ENCODE measurements at places on chromosomes 4 and X.

- no peak for DNase-seq
Observed at GRCh38 chr4:911871-912490, 20.1 kb downstream of the GAK start.

DNA sequence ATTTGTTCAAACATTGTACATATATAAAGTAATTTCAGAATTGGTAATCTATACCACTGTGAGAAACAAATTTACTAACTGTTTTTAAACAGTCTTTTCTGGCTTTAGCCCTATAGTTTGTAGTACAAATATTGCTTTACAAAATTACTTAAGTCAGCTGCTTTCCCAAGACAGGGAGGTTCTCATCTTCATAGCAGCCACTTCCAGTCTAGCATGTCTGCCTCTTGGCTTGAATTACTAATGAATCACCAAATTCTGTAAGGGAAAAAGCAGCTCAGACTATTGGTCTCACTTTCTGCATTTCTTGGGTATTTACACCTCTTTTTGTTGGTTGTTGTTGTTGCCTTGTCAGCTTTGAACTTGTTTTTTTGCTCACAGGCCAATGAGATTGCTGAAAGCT is 187.2 kb downstream of the NPFFR2 start:
- DNase-seq = no peak

GRCh38 chr4:102772738-102773340 is 12.1 kb upstream of the MANBA start:
- DNase-seq = no peak

DNA sequence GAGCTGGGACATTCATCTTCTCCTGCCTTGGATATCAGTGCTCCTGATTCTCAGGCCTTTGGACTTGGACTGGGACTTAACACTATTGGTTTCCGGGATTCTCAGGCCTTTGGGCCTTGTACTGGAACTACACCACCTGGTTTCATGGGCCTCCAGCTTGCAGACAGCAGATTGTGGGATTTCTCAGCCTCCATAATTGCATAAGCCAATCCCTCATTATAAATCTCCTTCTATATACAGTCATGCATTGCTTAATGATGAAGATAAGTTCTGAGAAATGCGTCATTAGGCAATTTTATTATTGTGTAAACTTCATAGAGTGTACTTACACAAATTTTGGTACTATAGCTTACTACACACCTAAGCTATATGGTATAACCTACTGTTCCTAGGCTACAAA is 8.9 kb upstream of the CCNG2 start:
- no peak for DNase-seq

DNA sequence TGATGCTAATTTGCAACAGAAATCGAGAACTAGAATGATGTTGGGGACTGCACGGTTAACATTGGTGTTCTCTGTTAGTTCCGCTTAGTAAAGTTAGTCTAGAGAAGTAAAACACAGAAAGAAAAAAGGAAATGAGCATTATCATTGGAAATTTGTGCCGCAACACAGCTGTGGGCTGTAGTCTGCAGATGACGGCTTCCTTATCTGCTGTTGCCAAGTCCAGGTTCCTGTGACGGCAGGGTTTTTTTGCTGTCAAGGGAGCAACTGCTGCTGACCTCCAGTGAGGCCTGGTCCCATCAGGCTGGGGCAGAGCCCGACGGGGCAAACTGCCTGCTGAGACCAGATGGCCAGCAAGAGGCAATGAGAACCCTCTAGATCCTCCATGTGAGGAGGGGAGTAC is 38.9 kb upstream of the PHEX start:
- no peak for DNase-seq

GRCh38 chr4:38004062-38004461 is 43.9 kb downstream of the PTTG2 start:
- DNase-seq = no peak

GRCh38 chr4:2593003-2593402 is 56.6 kb downstream of the FAM193A start:
- DNase-seq = no peak

- no peak for DNase-seq
Observed at GRCh38 chrX:76454456-76454927, 27.0 kb downstream of the MAGEE1 start.

DNA sequence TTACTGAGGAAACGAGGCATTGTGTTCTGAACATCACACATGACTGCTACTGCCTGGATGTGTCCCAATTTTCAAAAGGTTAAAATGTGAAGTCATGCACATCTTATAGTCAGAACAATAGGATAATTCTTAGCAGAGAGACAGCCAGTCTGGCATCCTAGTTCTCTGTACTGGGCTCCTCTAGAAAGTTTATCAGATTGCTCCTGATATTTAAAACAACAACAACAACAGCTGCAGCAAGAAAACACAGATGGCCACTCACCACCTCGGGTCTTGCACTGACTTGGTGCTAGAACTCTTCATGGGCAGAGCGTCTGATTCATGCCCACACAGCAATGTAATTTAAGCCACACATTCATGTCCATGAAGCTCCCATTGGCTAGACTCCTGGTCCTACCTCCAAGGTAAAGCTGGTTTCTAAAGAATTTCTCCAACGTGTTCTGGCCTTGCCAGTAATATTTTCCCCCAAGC is 33.3 kb upstream of the SLC2A9 start:
- DNase-seq = no peak

DNA sequence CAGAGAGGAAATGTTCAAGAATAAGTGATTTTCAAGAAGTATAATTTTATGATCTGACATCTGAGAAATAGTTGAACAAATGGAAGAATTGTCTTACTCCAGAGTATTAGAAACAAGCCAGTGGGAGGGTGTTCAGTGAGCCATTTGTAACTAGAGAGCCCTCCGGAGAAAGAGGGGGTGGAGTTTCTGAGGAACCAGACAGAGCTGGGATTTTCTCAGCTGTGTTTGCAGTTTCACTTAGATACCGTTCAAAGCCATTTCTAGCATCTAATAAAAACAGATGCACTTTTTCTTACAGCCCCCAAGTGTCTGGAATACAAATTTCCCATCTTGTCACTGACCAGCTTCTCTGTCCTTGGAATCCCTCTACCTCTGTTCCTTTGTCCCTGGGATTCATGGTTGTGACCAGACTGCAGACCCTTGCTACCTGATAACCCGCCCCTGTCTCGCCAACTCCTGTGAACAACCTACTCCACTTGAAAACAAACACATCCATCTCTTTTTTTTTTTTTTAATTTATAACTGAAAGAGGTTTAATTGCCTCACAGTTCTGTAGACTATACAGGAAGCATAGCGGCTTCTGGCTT is 132.8 kb upstream of the KLF3 start:
- no peak for DNase-seq

DNA sequence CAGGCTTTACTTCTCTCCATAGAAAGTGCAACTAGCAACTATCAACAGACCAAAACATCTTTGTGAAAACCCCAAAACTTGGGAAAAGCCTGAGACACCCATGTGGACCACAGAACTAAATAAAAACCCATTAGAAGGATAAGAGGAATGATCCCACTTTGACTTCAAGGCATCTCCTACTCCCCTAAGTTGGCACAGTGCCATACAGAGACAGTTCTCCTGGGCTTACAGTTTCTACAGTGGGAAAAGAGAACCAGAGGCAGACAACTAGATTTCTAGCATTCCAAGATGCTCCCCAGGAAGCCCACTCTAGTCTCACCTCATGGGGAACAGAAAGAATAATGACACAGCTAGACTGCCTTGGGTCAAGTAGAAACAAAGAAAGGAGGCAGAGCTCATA is 20.4 kb downstream of the TMLHE start:
- DNase-seq = no peak

DNA sequence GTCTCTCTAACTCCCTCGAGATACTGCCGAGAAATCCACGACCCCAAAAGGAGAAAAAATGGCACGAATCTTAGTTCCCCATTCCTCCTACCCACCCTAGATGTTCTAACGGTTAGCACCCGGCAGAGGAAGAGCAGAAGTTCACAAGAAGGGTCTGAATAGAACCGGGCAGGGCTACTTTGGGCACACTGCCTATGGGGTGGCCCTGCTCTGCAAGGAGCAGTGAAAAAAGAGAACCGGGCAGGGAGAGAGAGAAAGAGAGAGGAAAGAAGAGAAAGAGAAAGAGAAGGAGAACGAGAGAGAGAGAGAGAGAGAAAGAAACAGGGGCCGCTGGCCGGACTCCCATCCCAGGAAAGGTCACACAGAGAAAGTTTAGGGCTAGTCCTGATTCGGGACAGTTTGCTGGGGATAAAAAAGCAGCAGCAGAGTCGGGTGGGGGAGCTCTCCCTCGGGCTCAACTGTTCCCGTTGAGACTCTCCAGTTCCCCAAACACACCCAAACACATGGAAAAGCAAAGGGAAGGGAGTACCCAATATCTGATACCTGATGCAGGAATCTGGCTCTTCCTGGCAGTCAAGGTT is 468 bp downstream of the GLA start:
- DNase-seq = no peak

GRCh38 chrX:135389243-135389642 is 32.5 kb upstream of the SMIM10L2A start:
- DNase-seq = no peak

GRCh38 chr4:15740764-15741404 is 37.2 kb upstream of the CD38 start:
- DNase-seq = no peak

- no peak for DNase-seq
Observed at GRCh38 chr4:80370635-80371034, 35.1 kb downstream of the CFAP299 start.

DNA sequence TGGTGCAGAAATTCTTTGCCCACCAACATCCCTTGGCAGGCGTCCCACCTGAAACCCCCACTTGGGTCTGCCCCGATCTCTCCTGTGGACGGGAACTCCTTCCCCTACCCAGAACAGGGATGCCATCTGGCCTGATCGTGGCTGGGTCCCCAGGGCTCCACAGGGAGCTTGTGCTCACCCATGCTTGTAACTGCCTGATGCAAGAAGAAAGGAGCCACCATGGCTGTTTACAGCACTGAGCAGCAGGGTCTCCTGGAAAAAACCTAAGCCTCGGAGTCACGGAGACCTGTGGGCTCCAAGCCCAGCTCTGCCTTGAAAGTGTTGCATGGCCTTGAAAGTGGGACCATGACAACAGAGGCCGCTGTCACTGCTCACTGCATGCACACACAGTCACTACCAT is 101.5 kb upstream of the AFAP1 start:
- no peak for DNase-seq

DNA sequence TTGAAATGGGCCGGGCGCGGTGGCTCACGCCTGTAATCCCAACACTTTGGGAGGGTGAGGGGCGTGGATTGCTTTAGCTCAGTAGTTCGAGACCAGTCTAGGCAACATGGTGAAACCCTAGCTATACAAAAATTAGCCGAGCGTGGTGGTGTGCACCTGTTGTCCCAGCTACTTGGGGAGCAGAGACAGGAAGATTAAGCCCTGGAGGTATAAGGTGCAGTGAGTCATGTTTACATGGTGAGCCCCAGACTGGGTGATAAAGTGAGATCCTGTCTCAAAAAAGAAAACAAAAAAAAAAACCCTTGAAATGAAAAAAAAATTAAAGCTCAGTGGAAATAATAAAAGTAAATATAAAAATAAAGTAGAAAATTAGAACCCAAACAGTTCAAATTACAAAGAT is 6.9 kb upstream of the XAGE2 start:
- DNase-seq = no peak

DNA sequence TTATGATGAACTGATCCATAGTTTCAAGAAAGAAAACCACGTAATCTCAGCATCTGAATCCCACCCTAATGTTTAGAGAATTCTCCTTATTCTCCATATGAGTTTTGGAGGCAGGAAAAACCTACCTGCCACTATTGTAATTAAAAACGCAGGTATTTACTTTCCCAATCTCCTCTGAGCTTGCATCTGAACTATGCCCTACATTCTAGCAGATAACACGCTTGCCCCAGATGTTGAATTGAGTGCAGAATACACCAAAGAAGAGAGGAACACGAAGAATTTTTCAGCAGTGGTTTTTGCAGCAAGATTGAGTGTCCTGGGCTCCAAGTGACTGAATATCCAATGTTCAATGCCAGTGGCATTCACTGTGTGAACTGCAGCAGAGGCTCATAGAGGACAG is 182.4 kb downstream of the COX18 start:
- no peak for DNase-seq

- DNase-seq = no peak
Observed at GRCh38 chrX:122248681-122249080, 935.4 kb upstream of the GRIA3 start.

DNA sequence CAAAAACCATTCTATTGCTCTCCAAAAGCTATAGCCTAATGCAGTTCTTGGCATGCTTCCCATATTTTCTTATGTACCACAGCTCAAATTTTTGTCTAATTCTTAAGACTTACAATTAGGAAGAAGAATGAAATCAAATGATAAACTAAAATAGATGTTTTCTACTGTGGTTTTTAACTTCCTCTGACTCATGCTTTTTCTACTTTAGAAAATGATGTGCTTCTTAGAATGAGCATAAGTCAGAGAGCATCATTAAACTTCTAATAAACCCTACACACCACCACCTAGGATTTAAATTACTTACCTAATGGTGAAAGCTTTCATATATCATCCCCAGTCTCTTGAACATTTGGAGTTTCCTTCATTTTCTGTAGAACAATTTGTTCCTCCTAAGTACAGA is 217.0 kb upstream of the NDST3 start:
- no peak for DNase-seq

DNA sequence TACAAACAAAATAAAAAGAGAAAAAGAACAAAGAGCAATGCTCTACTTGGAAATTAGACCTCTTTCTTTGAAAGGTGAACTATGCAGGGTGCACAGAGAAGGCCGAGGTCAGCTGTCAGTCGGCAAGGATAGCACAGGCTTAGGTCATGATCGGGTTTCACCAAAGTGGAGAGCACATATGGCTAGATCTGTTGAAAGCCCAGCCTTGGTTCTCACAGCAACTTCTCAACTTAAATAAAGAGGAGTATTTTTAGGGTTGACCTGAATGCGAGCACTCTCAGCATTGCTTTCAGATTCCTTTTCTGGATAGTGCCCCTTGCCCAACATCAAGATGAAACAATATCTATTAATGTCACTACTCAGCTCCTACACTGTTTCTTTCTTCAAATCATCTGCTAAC is 122.9 kb upstream of the GPC4 start:
- no peak for DNase-seq

GRCh38 chr4:186722796-186723291 is 812 bp downstream of the FAT1 start:
- no peak for DNase-seq

DNA sequence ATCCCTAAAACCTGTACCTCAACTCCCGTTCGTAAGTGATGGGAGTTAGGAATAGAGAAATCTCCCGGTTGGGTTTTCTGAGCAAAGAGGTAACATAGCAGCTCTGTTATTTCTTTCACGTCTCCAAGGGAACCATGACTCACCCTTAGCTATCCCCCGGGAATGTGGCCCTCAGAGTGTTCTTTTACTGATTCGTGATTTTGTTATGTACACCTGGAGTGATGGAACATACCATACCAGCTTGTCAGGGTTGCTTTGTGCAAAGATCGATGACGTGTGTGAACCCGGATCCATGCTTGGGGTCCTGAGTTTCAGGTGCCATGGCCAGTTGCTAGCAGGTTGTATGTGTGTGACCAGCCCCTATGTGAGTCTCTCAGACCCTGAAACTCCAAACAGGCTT is 52.6 kb downstream of the HPRT1 start:
- DNase-seq = no peak
